Stimulated activated naive CD4-positive, alpha-beta T cell treated with Interleukin-2 at 50 U/mL for 16 hours (primary cell): ENCODE measurements at places on chromosomes 2 and 18.

DNA sequence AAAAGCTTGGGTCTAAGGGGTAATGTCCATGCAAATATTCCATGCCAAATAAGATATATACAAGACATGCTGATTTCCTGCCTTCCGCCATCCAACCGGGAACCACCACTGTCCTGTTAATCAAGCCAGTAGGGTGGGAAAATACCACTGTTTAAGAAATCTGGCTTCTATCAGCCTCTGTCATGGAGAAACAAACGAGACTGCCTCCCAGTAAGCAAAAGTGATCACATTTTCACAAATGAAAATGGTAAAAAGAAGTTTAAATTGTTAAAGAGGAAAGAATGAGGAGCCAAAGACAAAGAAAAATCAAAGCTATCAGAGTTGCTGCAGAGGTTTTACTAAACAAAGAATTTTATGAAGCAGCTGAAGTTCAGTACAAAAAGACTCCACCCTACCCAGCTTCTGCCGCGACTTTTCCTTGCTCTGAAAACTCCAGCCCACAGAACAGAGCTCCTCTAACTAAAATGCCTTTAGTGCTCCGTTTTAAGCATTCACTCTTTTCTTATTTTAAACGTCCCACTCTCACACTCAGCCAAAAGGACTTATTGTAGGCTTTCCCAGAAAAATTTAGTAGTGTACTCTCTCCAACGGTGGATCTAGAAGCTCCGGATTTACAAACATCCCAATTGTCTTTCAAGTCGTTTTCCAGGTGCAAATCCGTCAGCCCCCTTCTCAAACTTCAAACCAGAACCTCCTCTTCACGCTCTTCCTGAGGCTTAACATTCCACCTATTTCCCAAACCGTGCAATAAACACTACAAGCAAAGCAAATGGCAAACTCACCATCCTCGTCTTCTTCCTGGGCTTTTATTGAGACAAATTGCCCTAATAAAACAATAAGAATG is 613 bp downstream of the COL5A2 start:
- DNase-seq: no peak

- DNase-seq: no peak
These were observed 300.0 kb downstream of the GBX2 start for GRCh38 chr2:235868224-235868623.

DNA sequence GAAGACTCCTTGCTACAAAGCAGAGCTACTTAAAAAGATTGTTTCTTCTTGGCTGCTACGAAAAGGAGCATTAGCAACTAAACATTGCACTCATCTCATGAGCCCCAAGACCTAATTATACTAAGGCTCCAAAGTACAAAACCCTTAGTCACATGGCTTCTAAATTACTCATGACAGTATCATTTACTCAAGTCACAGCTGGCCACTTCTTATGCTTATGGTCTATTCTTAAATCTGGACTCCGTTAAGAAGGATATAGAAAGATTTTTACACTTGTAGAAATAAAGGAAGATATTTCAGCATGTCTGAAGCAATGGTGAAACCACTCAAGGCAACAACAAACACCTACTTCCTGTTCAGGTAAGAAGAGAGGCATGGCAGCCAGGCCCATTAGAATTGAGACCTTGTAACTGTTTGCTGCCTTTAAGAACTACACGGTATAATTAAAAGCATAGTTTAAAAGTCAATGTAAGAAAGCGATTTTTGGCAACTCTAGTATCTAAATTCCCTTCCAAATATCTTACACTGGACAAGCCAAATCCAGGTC is 12.7 kb downstream of the ANKRD44 start:
- DNase-seq: no peak

DNA sequence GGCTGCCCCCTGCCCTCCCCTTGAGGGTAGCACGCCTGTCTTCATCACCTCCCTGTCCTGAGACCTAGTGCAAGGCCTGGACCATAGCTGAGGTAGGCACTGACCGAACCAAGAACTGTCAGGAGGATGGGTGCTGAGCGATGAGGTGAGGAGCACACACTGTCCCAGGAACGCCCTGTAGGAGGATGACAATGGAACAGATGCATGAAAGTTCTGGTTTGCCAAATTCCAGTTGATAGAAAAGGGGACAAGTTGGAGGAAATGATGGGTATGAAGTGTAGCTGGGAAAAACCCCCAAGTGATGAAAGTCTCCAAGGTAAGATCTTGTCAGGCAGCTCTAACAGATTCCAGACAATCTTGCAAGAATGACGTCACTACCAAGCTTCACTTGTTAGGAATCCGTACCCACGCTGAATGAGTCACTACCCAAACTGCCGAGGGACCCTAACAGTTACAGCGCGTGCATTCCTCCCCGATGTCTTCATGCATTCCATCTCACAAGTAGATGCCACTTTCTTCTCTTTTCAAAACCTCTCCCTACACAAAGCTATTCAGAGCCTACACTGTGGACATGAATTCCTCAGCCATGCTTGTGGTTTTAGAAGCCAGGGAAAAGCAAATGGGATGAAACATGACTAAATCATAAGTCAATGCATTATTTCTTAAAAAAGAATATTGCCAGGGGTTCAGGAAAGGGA is 27.6 kb downstream of the MRPL33 start:
- no peak for DNase-seq

DNA sequence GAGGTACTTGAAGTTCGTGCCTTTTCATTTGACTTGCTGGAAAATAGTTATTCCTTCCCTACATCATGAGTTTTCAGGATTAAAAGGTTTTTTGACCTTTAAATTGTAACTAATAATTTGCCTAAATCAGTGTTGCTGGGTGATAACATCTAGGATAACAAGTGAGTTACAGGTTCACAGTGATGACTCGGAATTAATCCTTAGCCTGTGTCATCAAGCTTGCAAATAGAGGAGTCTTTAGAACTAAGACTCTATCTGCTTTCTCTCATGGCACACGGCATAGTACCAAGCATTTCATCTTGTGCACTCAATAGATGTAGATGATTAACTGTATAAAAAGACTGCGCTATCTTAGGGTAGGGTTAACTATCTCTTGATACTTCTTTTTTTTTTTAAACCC is 79.5 kb downstream of the CAMKMT start:
- no peak for DNase-seq

- no peak for DNase-seq
These were observed 483.0 kb downstream of the CCDC85A start for GRCh38 chr2:56666777-56667176.

DNA sequence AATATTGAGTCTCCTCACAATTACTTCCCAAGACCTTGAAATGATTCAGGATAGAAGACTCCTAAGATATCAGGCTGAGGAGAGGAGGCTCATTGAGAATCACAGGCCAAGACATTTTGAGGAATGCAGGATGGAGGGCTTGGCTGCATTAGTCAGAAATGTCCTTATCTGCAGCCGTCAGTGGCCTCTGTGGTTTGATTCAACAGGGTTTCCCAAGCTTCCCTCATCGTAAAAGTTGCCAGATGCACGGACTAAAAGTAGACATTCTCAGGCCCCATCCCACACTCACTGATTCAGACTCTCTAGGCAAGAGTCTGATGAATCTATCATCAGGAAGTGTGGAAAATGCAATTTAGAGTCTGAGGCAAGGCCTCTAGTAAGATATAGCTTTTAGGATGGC is 34.0 kb upstream of the TMEM178A start:
- DNase-seq: no peak

GRCh38 chr2:23073671-23074070 is 311.3 kb upstream of the KLHL29 start:
- no peak for DNase-seq

DNA sequence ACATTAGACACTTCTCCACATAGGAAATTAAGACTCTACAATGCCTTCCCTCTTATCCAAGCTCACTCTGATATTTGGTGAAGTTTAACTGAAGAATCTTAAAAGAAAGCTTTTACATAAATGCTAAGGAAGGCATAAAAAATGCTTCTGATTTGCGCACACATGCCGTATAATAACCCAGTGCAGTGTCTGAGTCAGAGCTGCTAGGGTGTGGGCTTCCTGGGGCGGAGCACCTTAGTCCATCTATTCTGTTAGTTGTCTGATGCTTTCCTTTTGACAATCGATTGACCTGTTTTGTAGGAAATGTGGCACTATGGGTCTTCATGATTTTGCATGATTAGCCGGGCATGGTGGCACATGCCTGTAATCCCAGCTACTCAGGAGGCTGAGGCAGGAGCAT is 231.5 kb downstream of the AFF3 start:
- DNase-seq: no peak

GRCh38 chr2:3449936-3450335 is 69.4 kb downstream of the ADI1 start:
- no peak for DNase-seq

DNA sequence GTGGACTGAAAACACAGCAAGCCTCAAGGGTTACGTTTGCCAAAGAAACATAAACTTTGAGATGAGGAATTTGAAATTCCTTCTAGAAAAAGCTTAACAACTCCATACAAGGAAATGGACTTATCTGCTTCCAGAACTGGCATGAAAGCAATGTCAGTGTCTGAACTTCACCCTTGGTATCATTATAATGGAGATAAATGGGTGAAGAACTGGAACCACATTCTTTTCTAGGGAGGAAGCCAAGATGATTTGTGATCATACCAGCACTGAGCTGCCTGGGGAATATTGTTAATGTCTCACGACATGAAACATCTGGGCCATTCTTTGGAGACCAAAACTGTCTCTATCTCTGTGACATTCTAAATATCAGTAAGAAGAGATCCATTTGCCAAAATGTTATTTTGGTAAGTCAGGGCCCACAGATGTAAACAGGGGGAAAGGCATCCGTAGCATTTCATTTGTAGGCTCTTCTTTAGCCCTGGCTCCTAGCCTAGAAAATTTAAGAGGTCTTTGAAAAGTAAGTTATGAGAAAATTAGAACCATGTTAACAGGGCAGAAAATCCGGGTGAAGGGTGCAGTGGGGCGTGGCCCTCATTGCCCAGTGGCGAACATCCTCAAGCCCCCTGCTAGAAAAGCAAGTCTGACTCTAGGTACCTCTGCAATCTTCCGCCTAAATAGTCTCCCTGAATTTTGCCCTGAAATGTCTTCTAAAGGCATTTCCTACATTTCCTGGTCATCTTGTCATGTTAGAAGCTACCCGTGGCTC is 295.3 kb upstream of the EPAS1 start:
- no peak for DNase-seq

GRCh38 chr2:135636982-135637381 is 104.7 kb upstream of the UBXN4 start:
- DNase-seq: no peak

GRCh38 chr2:143026411-143027054 is 102.7 kb upstream of the ARHGAP15 start:
- DNase-seq: no peak

DNA sequence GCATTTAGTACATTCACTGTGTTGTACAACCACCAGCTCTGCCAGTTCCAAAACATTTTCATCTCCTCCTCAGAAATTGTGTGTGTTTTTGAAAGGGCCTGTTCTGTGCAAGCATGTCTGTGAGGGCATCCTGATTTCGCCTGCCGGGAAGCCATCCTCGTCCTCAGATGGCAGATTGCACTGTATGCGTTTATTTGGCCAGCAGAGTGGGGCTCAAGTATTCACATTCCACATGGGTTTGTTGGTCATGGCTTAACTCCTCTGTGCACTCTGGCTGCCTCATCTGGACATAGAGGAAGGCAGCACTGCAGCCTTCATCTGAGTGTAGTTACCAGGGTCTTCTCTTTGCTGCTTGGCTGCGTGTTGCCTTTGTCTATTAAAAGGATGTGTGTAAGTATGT is 85.0 kb downstream of the TMEM247 start:
- no peak for DNase-seq

GRCh38 chr2:23803264-23803964 is 123.5 kb downstream of the ATAD2B start:
- no peak for DNase-seq

- DNase-seq: no peak
These were observed 360.8 kb downstream of the RBM43 start for GRCh38 chr2:150900913-150901312.

GRCh38 chr2:121058852-121059558 is 226.0 kb downstream of the TFCP2L1 start:
- DNase-seq: no peak

DNA sequence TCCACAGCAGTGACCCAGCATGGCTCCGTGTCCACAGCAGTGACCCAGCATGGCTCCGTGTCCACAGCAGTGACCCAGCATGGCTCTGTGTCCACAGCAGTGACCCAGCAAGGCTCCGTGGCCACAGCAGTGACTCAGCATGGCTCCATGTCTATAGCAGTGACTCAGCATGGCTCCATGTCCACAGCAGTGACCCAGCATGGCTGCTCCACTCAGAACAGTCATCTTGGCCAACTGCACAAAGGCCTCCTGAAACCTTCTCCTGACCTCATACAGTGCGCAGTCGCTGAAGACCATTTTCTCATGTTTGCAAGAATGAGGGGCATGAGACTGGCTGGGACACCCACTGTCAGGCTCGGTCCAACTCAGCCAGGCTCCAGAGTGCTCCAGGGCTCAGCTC is 333.4 kb upstream of the RAB6C start:
- DNase-seq: no peak

DNA sequence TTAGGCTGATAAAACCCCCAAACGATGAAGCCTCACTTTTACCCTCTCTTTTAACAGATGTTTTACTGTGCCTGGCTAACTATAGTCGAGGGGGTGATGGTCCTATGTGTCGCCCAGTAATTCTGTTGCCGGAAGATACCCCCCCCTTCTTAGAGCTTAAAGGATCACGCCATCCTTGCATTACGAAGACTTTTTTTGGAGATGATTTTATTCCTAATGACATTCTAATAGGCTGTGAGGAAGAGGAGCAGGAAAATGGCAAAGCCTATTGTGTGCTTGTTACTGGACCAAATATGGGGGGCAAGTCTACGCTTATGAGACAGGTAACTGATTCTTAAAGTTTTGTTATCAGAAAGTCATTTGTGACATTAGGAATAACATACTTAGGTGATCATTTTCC is 20.4 kb downstream of the MSH6 start:
- DNase-seq: no peak

DNA sequence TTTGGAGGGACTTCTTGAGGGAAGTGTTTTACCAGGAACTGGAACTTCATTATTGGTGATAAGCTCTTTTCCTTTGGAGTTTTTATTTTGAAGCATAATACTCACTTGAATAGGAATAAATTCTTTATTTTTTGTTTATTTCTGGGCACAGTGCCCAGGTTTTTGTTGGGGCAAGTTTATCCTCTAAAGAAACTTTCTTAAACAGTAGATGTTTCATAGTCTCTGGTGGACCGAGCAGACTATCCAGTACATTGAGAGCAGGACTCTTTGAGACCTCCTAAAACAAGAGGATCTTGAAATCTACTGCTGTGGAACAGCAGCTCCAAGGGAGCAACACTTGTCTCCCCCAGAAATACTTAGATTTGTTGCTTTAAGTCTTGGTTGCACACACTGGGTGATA is 109.4 kb downstream of the PARD3B start:
- no peak for DNase-seq

GRCh38 chr2:127636248-127637235 is 9.4 kb upstream of the GPR17 start:
- no peak for DNase-seq

DNA sequence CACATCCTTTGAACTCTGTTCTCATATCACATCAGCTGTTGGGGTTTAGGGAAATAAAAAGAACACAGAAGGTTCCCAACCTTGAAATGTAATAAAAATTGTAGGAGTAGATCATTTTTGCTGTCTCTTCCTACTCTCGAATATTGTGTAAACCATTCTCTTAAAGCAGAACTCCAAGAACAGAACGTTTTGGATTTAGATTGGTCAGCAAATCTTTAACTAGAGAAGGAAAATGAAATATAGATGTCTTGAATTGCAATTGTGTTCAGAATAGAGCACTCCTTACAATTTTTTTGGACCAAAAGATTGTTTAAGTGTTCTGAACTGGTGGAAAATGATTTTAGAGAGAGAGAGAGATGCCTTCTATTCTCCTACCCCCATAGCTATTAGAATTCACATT is 23.9 kb upstream of the THSD7B start:
- DNase-seq: no peak
